ENCODE measurements at places on chromosomes 2 and 18.

- no peaks in the 10 kb centered on the region for H3K4me1 ChIP-seq
- DNase-seq = no peak
- no peaks in the 10 kb centered on the region for H3K27me3 ChIP-seq
- no peaks in the 10 kb centered on the region for H3K36me3 ChIP-seq
- H3K27ac ChIP-seq = no peak overlapping the region
Observed at GRCh38 chr2:122451040-122451439, 695.6 kb downstream of the TSN start.

DNA sequence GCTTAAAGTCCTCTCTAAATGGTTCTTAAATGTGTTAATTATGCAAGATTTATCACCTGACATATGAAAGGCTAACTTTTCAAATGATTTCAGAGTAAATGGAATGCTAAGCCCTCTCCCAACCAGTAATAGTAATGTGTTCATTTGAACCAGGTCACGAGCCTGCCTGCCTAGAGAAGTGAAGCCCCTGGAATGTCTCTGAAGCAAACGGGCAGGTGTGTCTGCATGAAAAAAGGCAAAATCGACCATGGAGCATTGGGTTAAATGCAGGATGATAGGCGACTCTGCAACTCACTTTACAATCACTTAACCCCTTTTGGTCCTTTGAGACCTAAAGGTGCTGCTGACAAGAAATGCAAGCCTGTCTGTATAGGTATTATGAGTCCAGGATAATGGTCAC lies 798.4 kb upstream of the ACVR2A start:
- H3K27me3 ChIP-seq = no peaks in the 10 kb centered on the region
- no peaks in the 10 kb centered on the region for H3K36me3 ChIP-seq
- no peaks in the 10 kb centered on the region for H3K4me1 ChIP-seq
- no peak overlapping the region for H3K4me3 ChIP-seq

- H3K4me1 ChIP-seq = no peaks in the 10 kb centered on the region
- peaks cover 14% of the 10 kb centered on the region for H3K27me3 ChIP-seq
- H3K4me3 ChIP-seq = no peak overlapping the region
- H3K36me3 ChIP-seq = no peaks in the 10 kb centered on the region
- no peak for DNase-seq
- H3K27ac ChIP-seq = no peak overlapping the region
Observed at GRCh38 chr2:175805442-175806124, 196.5 kb downstream of the LNPK start.

GRCh38 chr2:215536510-215536909 lies 100.6 kb upstream of the FN1 start:
- no peak overlapping the region for H3K4me3 ChIP-seq
- DNase-seq = no peak
- H3K27me3 ChIP-seq = peaks cover 2% of the 10 kb centered on the region
- H3K4me1 ChIP-seq = no peaks in the 10 kb centered on the region
- no peak overlapping the region for H3K27ac ChIP-seq

DNA sequence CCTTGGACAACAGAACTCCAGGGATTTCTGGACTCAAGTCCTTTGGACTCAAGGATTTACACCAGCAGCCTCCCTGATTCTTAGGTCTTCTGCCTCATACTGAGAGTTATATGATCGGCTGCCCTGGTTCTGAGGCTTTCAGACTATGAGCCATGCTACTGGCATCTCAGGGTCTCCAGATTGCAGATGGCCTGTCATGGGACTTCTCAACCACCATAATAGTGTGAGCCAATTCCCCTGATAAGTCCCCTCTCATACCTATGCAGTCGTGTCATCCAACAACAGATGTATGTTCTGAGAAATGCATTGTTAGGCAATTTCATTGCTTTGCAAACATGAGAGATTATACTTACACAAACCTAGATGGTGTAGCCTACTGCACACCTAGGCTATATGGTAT lies 61.4 kb upstream of the MSTN start:
- H3K4me1 ChIP-seq = peaks cover 19% of the 10 kb centered on the region
- no peaks in the 10 kb centered on the region for H3K36me3 ChIP-seq
- peaks cover 4% of the 10 kb centered on the region for H3K27me3 ChIP-seq
- no peak overlapping the region for H3K27ac ChIP-seq
- H3K4me3 ChIP-seq = no peak overlapping the region

DNA sequence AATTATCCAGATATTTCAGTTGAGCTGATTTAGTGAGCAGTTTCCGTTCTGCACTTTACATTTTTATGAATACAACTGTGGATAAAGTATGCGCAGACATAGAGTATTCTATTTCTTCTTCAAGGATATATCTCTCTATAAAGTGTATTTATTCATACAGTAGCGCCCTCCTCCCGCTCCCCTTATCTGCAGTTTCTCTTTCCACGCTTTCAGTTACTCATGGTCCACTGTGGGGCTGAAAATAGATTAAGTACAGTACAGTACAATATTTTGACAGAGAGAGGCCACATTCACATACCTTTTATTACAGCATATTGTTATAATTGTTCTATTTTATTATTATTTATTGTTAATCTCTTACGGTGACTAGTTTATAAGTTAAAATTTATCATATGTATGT lies 19.7 kb upstream of the FHL2 start:
- H3K4me1 ChIP-seq = no peaks in the 10 kb centered on the region
- H3K27me3 ChIP-seq = peaks cover 5% of the 10 kb centered on the region
- no peaks in the 10 kb centered on the region for H3K36me3 ChIP-seq
- H3K27ac ChIP-seq = no peak overlapping the region

DNA sequence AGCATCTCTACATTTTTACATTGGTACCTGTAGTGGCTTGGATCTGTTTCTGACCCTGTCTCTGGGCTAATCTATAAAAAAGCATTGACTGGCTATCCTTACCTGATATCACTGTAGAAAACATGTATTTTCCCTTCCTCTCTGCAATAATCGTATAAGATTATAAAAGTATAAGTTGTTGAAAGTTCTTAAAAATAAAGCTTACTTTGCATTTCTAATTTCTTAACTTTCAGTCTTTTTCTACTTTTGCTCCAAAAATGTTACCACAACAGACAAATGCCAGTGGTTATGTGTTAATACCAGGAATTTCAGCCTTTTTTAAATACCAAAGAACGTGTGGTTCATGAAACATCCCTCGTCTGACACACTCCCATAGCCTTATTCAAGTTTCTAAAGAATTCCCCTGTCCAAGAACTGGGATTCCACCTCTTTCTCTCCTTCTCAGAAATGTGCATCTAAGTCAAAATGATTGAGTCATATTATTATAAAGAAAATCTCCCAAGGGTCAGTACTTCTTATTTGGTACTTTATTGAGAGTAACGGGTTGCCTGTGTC lies 28.5 kb upstream of the ACKR3 start:
- H3K36me3 ChIP-seq = peaks cover 29% of the 10 kb centered on the region
- H3K27ac ChIP-seq = peak overlapping the region; percentile 87
- H3K4me3 ChIP-seq = peak overlapping the region; percentile 46
- H3K4me1 ChIP-seq = peaks cover 98% of the 10 kb centered on the region
- no peak for DNase-seq
- H3K27me3 ChIP-seq = peaks cover 4% of the 10 kb centered on the region

GRCh38 chr2:226310146-226310545 lies 489.5 kb downstream of the IRS1 start:
- no peak overlapping the region for H3K4me3 ChIP-seq
- no peaks in the 10 kb centered on the region for H3K36me3 ChIP-seq
- H3K4me1 ChIP-seq = no peaks in the 10 kb centered on the region
- H3K27me3 ChIP-seq = no peaks in the 10 kb centered on the region
- no peak overlapping the region for H3K27ac ChIP-seq

GRCh38 chr18:8741117-8741516 lies 35.8 kb downstream of the MTCL1 start:
- DNase-seq = no peak
- H3K27me3 ChIP-seq = peaks cover 3% of the 10 kb centered on the region
- H3K4me3 ChIP-seq = no peak overlapping the region
- H3K36me3 ChIP-seq = peaks cover 3% of the 10 kb centered on the region

DNA sequence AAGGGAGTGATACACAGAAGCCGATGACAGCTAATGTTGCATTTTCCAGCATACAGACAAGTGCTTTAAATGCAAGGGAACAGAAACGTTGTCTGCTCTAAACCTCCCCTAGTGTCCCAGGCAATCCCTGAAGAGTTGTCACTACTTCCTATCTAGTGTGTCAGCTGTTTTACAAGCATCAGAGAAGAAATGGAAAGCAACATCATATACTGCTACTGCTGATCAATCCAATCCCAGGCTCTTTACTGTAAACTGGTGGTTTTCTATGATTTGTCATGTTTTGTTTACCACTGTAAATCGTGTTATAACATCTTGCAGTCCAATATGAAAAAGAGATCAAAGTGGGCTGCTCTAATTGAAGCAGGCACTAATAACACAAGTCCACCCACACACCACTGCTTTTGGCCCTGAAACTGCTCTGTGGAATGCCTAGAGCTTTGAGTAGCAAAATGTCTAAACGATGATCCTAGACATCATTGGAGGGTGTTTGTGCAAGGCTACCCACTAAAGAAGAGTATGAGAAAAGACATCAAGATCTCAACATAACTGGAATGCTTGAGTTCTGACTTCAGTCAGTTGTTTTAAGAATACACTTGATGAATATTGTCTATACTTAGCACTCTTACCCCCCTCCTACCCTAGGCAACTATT lies 18.1 kb upstream of the ROCK1 start:
- H3K36me3 ChIP-seq = no peaks in the 10 kb centered on the region
- H3K4me3 ChIP-seq = no peak overlapping the region
- H3K27ac ChIP-seq = no peak overlapping the region
- H3K27me3 ChIP-seq = peaks cover 13% of the 10 kb centered on the region
- H3K4me1 ChIP-seq = no peaks in the 10 kb centered on the region

- H3K27ac ChIP-seq = no peak overlapping the region
- H3K4me3 ChIP-seq = no peak overlapping the region
- peaks cover 12% of the 10 kb centered on the region for H3K4me1 ChIP-seq
- no peaks in the 10 kb centered on the region for H3K36me3 ChIP-seq
- DNase-seq = no peak
Observed at GRCh38 chr2:101120124-101120996, 30.8 kb downstream of the TBC1D8 start.

GRCh38 chr2:39431592-39432316 lies 5.3 kb downstream of the MAP4K3 start:
- no peak for DNase-seq
- H3K27ac ChIP-seq = no peak overlapping the region
- H3K4me1 ChIP-seq = peaks cover 18% of the 10 kb centered on the region
- no peak overlapping the region for H3K4me3 ChIP-seq

DNA sequence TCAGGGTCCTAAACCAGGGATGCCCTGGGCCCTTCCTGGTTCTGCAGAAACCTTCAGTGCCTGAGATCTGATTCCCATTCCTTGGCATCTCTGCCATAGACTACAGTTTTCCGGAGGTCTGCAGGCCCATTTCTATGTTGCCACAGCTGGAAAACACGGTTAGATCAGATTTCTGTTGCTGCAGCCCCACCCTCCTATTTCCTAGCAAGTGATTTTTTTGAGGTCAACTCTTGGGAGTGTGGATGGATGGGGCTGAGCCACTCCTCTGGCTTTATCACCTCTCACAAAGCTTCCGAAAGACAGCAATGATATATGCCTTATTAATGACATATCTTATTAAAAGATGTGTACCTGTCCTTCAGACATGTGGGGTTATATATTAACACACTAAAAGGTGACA lies 56.3 kb downstream of the ZAP70 start:
- H3K4me1 ChIP-seq = peaks cover 36% of the 10 kb centered on the region
- no peak overlapping the region for H3K27ac ChIP-seq
- DNase-seq = no peak
- H3K36me3 ChIP-seq = peaks cover 21% of the 10 kb centered on the region

DNA sequence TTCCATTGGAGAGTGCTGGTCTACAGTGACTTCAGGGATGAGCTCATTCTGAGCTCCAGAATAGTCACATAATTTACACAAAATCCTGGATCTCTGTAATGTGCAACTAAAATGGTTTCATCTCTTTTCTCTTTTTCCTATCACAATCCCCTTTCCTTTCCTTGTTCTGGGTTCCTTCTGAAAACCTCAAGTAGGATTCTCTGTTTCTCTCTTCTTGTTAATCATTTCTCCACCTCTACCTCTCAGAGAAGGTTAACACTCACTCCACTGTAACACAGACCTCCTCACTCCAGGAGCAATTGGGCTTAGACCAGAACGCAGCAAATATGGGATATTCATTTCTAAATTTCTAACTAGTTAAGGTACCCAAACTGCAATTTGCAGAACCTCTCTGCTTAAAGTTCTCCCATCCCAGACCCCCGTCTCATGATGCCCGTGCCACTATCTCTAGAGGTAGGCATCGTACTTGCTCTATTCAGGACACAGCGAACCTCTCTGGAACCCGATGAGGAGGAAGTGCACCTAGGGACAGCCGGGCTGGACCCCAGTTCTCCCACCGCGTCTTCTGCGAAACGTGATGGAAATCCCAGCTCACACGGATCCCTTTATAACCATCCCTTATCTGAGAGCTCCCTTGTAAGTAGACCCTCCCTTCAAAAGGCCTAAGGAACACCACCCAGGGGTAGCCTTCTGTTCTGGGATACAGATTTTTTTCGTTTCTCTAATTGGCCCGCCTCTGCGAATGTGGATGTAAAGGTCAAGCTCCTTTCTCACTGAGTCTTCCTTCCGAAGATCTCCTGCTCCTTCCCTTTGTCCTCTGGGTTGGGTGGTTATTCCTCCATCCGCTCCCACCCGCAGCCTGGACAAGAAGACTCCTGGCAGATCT lies 1.3 kb downstream of the FOXI3 start:
- DNase-seq = no peak
- H3K36me3 ChIP-seq = no peaks in the 10 kb centered on the region
- H3K27me3 ChIP-seq = peaks cover 13% of the 10 kb centered on the region
- H3K27ac ChIP-seq = no peak overlapping the region

- no peak overlapping the region for H3K27ac ChIP-seq
- H3K27me3 ChIP-seq = no peaks in the 10 kb centered on the region
- no peaks in the 10 kb centered on the region for H3K4me1 ChIP-seq
Observed at GRCh38 chr2:240143801-240144648, 3.6 kb upstream of the OTOS start.

- H3K27me3 ChIP-seq = no peaks in the 10 kb centered on the region
- no peak for DNase-seq
- no peak overlapping the region for H3K4me3 ChIP-seq
- H3K36me3 ChIP-seq = peaks cover 4% of the 10 kb centered on the region
Observed at GRCh38 chr2:88038263-88039105, 17.1 kb downstream of the KRCC1 start.

- H3K27ac ChIP-seq = no peak overlapping the region
- H3K4me3 ChIP-seq = no peak overlapping the region
- no peaks in the 10 kb centered on the region for H3K4me1 ChIP-seq
- no peak for DNase-seq
Observed at GRCh38 chr18:57856557-57857280, 53.6 kb upstream of the ATP8B1 start.

Data from immature natural killer cell (primary cell).